ENCODE measurements at places on chromosomes 16 and 17. TPM values are rescaled to one million over a fixed set of nuclear protein-coding genes. Genes with fewer than 3 reads are reported as not detected.

GRCh38 chr17:49779156-49779738, 9.2 kb upstream of the KAT7 start:
- DNase-seq: no peak

- no peak for DNase-seq
Measured at GRCh38 chr16:67458121-67458641, 22.8 kb downstream of the ATP6V0D1 start.

FOXJ1 gene
- not detected for total RNA-seq

TMEM238L gene
- total RNA-seq: not detected

- no peak for DNase-seq
Measured at GRCh38 chr17:351449-351738, 1.2 kb downstream of the RPH3AL start.

GRCh38 chr16:2275476-2276367, 7.8 kb upstream of the RNPS1 start:
- no peak for DNase-seq

- no peak for DNase-seq
Measured at GRCh38 chr16:26930786-26931581, 135.7 kb upstream of the C16orf82 start.

THUMPD1 gene
- 109 TPM for total RNA-seq

DNA sequence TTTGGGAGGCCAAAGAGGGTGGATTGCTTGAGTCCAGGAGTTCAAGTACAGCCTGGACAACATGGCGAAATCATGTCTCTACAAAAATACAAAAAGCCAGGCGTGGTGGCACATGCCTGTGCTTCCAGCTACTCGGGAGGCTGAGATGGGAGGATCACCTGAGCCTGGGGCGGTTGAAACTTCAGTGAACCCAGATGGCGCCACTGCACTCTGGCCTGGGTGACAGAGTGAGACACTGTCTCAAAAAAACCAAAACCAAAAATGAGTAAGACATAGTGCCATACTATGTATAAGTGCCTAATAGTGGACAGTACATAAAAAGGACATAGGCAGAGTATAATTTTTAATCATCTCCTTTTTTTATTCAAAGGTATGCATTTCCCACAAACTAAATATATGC, 4.0 kb downstream of the CTC1 start:
- no peak for DNase-seq

KCNAB3 gene
- 0.36 TPM for total RNA-seq

- DNase-seq: no peak
Measured at GRCh38 chr16:89669755-89670154, 12.1 kb downstream of the SPATA33 start.

DNA sequence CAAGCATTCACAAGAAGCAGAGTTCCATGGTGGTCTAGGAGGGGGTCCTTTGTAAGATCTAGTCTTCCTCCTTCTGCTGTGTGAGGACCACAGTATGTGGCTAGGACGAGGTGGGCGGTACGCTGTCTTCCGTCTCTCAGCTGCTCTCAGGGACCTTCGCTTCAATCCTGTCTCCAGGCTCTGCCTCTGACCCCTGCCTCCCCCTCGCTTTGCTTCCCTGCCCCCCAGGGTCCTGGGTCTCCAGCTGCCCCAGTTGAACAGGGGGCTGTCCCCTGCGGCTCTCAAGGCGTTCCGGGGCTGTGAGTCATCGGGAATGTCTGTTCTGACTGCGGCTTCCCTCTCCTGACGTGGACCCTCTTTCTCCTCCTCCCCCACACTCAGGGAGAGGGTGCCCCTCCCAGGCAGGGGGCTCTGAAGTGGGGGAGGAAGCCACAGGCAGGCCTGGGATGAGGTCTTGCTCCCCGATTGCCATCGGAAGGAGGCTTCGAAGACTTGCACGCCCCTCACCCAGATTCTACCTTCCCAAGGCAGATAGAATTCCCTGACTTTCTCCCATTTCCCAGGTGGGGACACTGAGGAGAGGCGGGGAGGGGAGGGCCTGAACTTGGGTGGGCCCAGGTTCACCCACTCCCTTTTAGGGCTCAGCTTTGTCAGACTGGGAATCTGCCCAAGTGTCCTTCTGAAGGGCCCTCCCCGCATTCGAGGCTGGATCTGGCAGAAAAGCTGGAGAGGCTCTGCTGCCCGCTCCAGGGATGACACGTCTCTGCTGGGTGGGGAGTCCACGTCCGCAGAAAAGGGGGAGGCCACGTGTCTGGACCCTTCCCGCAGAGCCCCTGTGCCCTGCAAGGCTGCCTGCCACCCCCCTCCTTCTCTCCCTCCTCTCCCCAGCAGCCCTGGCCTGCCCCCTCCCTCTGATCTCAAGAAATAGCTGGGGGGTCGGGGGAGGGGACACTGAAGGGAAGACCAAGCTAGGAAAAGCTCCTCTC, 9.1 kb upstream of the COL1A1 start:
- peak; percentile 99 for DNase-seq
